ENCODE measurements at places on chromosomes 6 and 20.

DNA sequence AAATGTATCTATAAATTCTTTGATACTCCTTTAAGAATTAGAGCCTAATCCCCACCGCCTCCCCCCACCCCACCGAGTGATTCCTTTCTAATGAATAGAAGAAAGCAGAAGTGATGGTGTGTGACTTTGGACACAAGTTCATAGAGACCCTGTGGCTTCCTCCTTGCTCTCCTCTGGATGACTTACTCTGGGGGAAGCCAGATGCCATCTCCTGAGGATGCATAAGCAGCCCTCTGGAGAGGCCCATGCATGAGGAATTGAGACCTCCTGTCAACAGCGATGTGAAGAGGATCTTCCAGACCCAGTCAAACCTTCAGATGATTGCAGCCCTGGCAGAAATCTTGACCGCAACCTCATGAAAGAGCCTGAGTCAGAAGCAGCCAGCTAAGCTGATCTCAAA lies 21.1 kb downstream of the AHCY start:
- no peak for DNase-seq

- no peak for DNase-seq
These were observed 63.8 kb downstream of the TNFRSF21 start for GRCh38 chr6:47245745-47246371.

DNA sequence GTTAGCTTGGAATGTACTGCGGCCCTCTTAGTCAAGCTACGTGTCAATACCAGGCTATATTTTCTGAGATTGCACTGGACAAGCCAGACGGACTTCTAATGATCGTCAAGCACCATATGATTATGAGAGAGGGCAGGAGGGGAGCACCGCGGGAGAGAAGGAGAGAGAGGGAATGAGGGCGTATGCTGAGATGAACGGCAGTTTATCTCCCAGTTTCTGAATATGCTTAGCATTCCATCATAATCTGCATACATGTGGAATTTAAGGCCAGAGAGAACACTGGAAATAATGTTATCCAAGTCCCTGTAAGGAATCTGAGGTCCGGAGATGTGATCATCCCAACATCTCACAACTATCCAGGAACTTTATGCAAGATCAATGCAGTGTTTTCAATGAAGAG lies 60.2 kb downstream of the BFSP1 start:
- no peak for DNase-seq

GRCh38 chr6:134805168-134805567 lies 144.7 kb downstream of the ALDH8A1 start:
- DNase-seq, result no peak

DNA sequence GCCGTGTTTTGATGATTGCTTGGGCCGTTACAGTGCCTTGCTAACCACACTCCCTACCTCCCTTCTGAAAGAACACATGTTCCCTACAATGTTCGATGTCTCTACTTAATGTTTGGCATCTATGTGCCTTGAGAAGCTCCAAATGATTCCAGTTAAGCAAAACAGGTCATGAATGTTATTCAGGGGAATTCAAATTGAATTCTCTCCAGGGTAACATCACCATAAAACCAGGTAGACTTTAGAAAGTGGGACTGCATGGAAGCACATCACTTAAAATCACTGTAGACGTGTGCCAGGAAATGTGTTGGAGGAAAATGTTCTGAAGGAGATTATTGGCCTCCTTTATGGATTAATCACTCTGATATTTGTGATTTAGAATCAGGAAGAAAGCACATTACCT lies 128.1 kb downstream of the ADAT2 start:
- DNase-seq, result no peak

DNA sequence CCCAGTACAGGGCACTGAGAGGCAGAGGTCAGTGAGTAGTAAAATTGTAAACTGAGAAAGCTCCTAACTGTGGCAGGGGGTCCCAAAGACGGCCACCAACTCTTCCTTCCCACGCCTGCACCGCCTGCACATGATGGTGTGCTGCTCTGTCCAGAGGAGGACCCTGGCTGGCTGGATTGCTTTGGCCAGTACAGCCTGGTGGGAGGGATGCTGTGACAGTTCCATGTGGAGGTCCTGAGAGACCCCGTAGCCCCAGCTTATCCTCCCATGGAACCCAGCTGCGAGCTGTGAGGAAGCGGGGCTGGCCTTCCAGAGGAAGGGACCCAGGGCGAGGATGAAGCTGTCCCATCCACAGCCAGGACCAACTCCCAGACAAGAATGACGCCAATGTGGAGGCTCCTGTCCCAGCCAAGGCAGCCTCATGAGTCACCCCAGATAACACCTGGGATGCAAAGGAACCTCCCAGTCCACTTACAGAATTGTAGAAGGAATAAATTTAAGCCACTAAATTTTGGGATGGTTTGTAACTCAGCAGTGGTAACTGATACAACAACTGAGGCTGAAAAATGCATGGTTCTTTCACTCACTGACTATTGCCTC lies 2.0 kb upstream of the ACSS1 start:
- DNase-seq, result peak; percentile 14

DNA sequence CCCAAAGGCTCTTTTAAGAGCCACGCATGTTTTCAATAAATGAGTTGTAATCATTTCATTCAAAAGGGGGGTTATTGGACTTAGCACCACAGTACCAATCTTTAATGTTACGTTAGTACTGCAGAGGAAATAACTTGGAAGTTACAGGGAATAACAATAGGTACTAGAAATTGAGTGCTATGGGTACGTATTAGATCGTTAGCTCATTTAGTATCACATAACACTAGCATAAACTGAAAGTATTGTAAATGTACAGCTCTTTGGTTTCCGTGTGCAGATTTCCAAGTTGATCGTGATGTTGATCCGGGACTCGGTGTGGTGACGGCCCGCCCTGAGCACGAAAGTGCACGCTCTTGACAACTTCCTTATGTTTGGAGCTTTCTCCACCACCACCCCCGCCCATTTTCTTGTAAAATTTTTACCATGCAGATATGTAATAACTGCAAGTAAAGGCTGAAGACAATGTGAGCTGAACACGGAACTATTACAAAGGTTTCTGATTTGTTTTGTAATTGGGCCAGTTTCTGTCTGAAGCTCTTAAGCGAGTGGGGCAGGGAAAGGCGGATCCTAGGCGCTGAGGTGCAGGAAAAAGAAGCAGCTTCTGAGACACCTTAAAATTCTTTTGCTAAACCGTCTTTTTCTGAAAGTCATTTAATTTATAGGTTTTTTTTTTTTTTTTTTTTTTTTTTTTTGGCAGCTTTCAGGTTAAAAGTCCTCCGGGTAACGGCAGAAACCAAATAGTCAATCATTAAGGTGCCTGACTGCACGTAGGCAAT lies 71.5 kb downstream of the HFE start:
- peak; percentile 73 for DNase-seq

DNA sequence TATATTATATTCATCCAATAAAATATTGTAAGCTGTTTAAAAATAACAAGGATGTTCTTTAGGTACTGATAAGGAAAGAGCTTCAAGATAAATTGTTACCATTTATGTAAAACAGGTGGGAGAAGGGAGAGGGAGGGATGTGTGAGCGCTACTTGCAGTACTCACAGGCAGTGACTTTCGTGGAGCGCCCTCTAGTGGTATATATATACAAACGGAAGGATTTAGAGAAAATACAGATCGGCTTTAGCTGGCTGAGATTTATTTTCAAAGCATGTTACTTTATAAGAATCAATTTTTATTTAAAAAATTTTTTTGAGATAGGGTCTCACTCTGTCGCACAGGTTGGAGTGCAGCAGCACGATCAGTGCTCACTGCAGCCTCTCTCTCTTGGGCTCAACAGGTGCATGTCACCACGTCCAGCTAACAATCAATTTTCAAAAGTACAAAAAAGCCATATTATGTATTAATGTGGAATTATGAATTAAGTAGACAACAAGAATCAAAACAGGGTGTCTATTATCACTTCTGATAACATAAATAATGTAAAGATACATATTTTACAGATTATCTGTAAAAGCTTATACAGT lies 3.3 kb upstream of the MOG start:
- DNase-seq, result peak; percentile 29

- no peak for DNase-seq
These were observed 120.1 kb downstream of the RPS12 start for GRCh38 chr6:132934496-132934895.

- DNase-seq, result peak; percentile 57
These were observed 41.9 kb upstream of the SUPT3H start for GRCh38 chr6:45419571-45420082.

DNA sequence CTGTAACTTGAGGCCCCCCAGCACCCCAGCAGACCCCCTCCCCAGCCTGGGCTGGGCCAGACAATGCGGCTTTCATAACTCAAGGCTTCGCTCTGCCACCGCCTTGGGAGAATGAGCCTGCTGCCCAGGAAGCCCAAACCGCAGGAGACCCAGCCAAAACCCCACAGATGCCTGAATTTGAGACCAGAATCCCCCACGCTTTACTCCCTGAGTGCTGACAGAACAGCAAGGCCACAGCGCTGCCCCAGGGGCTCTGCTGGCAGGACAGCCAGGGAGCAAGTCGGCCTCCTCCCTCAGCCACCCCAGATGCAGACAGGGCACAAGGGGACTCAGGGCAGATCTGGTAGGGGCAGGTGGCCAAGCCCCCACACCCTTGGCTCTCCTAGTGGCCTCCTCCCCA lies 2.2 kb downstream of the MDFI start:
- peak; percentile 79 for DNase-seq

GRCh38 chr20:1800777-1801176 lies 94.4 kb upstream of the SIRPA start:
- no peak for DNase-seq

DNA sequence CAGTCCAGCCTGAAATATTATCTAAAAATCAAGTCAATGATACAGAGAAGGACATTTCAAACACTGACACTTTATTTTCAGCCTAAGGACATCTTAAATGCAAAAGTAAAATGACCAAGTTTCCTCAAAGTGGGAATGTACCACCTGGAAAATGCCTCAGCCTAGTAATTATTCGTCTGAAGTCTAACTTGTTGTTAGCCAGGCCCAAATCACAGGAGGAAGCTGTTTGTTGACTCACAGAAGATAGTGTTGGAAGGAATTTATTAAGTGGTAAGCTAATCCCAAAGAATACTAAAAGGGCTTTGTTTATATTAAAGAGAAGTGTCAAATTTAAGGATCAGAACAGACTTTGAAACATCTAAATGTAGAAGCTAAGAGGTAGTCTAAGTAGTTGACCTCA lies 2.5 kb downstream of the PDE7B start:
- DNase-seq, result no peak
